B cell (primary cell): ENCODE measurements at places on chromosomes 7 and 10. TPM values are rescaled to one million over a fixed set of nuclear protein-coding genes. Genes with fewer than 3 reads are reported as not detected.
A peak's percentile ranks its signal among the peaks of the same experiment; 100 is the strongest.

Gene ERVW-1
- total RNA-seq, result not detected in 2 replicates

Gene CALU
- total RNA-seq, result 11.2 and 12.4 TPM in 2 replicates

DNA sequence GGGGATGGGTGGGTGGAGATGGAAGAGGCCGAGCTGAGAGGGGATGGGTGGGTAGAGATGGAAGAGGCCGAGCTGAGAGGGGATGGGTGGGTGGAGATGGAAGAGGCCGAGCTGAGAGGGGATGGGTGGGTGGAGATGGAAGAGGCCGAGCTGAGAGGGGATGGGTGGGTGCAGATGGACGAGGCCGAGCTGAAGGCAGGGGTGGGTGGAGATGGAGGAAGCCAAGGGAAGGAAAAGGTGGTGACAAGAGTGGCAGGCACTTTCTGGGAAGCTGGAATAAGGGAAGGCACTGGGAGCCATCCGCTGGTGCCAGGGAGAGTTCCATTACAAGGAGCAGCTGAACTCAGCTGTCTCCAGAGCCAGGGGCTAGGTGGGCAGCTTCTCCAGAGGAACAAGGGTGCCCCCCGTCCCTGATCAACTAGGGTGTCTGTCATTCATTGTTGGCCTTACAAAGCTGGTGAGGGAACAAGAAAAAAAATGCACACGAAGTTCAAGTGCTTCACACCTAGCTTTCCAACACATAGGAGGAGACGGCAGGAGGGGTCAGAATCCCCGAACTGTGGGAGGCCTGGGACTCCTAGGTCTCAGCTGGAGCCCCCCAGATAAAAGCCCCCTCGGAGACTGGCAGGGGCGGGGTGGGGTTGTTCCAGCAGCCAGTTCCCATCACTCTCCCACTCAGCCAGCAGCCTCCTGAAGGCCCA, 62.4 kb downstream of the PROSER2 start:
- no peak for DNase-seq

DNA sequence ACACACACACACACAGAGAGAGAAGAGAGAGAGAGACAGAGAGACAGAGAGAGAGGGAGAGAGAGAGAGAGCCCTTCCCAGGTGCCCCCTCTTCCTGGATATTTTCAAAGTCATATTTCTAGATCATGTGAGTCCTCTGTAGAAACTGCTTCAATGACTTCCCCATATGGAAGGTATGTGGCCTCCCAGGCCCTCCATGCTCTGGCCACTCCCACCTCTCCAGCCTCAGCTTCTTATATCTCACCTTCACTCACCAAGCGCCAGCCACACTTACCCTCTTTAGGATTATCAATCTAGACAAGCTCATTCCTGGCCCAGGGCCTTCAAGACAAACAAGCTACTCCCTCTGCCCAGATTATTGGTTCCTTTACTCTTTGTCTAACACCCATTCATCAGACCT, 259.7 kb downstream of the MTERF1 start:
- DNase-seq, result no peak

DNA sequence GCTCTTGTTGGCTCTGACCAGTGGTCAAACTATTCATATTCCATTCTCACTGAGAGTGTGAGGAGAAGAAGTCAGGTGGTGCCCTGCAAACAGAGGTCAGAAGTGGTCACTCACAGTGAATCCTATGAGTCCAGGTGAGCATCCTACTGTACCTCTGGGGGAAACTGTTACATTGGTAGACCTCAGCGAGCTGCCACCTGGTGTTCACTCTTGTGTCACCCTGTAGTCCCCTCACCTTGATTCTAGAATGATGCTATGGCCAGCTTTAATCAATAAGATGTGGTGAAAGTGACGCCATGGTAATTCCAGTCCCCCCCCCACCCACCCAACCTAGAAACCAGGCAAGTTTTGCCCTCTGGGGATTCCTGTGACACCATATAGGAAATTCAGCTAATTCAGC, 1.2 kb upstream of the AMPH start:
- no peak for DNase-seq

DNA sequence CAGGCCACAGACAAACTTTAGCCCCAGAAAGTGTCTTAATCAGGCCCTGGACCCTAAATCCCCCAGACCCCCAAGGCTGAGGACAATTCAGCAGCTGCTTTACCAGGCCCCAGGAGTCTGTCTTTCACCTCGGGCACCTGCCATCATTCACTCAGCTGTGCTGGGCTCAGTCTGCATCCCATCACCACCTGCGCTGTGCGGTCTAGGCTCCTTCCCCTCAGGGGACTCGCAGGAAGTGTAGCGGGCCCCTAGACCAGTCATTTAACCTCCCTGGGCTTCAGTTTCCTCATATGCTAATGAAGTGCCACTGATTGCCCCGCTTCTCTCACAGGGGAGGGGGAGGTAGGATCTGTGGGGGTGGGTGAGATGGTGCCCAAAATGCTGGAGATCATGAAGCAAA, 76.4 kb upstream of the ZMIZ1 start:
- peak; percentile 53 for DNase-seq

DNA sequence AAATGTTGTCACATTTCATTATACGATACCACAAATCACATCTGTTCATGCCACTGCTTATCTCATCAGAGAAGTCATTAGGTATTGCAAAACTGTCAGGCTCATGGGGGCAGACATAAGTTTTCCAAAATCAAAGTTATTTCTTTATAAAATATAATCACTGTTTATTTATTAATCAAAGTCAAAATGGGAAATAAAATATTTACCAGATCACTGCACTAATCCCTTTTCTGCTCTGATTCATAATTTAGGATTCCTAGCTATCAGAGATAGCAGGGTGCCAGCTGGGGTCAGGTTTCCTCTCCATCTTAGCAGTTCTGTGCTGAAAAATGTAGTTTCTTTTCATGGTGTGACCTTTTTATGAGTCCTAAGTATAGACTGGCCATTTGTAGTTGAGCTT, 117.7 kb upstream of the LANCL2 start:
- DNase-seq, result no peak
